EL (cell line): ENCODE measurements at places on chromosomes 7 and 10.

GRCh38 chr7:75663302-75663907, 75.3 kb downstream of the HIP1 start:
- DNase-seq = no peak

DNA sequence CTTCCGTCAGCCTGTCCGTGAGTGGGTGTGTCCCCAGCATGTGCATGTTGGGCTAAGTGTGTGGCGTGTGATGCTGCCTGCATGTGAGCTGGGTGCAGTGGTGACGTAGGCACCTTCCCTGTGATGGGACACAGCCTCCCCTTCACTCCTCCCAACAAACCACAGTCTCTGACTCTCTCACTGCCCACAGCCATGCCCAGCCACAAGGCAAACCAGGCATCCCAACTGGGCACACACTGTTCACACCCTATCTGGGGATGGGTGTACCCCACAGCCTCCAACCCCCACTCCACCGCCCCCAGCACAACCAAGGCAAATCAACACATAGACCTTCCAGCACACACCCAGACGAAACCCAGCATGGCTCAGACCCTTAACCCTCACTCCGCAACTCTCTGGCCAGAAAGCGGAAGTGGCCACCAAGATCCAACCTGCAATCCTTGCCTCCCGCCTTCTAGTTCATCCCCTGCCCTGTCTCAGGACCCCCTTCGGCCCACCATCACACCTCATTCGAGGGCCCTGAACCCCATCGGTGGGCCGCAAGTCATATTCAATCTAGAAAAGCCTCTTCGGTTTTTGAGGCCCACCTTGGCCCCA, 10.4 kb downstream of the PSD start:
- no peak for DNase-seq

- peak; percentile 78 for DNase-seq
These were observed 70.8 kb downstream of the FRMD4A start for GRCh38 chr10:14259696-14260566.

GRCh38 chr7:107394831-107395230, 75.0 kb upstream of the GPR22 start:
- peak; percentile 48 for DNase-seq

DNA sequence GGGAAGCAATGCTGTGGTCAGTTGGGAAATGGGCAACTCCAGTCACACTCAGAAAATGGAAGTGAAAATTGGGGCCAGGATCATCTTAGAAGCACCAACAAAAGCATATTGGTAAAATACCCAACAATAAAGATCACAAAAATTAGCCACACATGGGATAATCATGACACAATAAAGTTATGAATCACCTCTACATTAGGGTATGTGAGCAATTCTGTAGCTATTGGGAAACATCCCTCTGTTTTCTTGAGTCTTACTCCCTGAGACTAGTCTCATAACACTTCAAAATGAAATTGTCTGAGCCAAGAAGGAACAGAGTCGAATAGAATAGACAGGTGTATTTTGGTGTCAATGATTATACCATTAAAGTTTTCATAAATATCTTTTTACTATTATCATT, 178.3 kb downstream of the DYNC1I1 start:
- no peak for DNase-seq

DNA sequence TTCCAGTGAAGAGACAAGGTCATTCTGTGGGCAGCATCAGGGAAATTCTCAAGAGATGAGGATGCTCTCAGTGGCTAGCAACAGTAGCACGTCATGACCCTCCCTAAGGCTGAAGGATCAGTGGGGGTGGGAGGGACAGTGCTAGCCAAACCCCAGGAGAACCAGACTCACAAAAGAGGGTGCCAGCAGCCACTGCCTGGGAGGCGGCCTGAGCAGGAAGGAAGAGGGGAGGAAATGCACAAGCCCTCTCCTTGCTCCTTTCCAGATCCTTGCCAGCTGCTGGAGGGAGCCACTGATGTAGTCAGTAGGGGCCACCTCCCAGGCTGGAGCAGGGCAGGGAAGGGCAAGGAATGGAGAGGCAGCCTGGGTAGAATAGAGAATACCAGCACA, 302.7 kb downstream of the RPS24 start:
- peak; percentile 97 for DNase-seq

DNA sequence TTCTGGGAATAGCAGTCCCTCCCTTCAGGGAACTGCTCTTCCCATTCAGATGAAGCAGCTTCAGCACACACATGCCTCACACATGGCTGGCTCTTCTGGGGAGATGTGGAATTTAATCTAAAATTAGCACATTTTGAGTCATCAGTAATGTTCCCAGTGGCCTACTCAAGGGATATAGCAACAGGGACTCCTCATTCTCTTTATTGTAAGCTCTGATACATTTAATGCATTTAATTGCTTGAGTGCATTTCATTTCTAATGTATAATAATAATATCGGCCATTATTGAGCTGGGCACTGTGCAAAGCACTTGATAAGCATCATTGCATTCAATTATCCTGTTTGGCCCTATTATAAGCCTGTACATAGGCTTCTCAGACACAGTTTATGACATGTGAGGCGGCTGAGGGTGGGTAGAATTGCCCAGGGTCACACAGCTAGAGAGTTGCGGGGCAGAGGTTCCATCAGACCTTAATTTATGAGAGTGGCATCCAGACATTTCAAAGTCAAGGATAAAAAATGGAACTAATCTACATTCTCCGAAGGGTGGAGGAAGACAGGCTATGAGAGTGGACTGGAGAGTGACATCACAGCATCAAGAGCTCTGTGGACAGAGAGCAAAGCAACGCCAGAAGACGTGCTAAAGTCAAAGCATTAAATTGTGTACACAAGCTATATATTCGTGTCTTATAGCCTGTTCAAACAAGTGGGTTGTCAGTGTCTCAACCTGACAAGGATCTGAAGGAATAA, 76.8 kb downstream of the LANCL2 start:
- DNase-seq = peak; percentile 83

- no peak for DNase-seq
These were observed 55.9 kb upstream of the NFE2L3 start for GRCh38 chr7:26096136-26096535.

- no peak for DNase-seq
These were observed 11.3 kb downstream of the CHCHD3 start for GRCh38 chr7:133070562-133070961.

GRCh38 chr7:55185941-55186609, 167.3 kb downstream of the EGFR start:
- peak; percentile 100 for DNase-seq

GRCh38 chr10:12896251-12896650, 105.3 kb downstream of the CCDC3 start:
- no peak for DNase-seq

DNA sequence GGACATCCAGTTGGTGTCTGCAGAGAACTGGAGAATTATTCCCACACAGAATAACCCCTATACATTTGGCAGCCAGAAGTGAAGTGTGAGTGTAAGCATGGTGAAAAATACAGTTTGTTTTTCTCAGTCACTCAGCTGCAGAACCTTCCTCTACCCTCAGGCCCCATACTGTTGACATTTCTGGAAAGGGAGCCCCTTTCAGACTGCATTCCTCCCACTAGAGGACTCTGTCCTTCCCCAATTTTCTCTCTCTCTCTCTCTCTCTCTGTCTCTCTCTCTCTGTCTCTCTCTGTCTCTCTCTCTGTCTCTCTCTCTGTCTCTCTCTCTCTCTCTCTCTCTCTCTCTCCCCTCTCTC, 86.8 kb upstream of the STEAP1B start:
- DNase-seq = peak; percentile 78

GRCh38 chr10:12929381-12929780, 72.1 kb downstream of the CCDC3 start:
- DNase-seq = no peak

DNA sequence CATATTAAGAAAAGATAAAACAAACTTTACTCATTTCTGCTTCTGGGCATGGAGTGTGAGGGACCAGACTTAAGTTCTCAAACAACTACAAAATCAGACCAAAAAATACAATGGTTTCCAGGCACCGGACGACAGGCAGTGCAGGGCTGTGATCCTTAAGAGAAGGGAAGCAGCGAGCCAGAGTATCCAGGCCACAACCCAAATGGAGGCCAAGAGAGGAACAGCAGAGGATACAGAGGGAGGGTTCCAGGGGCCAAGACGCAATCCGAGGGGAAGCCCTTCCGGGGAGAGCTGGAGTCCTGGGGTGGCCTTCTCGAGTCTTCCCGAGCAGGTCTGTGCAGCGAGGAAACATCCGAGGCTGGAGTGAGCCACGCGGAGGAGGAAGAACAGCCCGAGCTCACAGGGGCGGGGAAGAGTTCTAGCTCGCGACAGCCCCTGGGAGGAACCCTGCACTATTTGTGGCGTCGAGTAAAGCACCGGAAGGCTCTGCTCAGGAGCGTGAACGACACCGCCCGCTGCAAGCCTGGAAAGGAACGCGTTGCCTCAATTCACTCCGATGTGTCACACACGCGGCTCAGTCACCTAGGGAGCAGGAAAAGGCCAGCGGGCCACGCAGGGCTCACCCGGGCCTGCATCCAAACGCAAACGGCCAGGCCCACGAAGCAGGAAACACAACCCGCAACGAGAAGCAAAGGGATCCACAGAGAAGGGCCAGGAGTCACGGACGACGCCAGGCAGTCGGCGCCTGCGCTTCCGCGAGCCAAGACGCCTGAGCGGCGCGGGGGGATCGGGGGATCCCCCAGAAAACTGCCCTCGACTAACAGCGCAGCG, 933 bp upstream of the RNF32 start:
- DNase-seq = peak; percentile 15

GRCh38 chr10:23094786-23095403, 484 bp upstream of the MSRB2 start:
- DNase-seq = no peak

DNA sequence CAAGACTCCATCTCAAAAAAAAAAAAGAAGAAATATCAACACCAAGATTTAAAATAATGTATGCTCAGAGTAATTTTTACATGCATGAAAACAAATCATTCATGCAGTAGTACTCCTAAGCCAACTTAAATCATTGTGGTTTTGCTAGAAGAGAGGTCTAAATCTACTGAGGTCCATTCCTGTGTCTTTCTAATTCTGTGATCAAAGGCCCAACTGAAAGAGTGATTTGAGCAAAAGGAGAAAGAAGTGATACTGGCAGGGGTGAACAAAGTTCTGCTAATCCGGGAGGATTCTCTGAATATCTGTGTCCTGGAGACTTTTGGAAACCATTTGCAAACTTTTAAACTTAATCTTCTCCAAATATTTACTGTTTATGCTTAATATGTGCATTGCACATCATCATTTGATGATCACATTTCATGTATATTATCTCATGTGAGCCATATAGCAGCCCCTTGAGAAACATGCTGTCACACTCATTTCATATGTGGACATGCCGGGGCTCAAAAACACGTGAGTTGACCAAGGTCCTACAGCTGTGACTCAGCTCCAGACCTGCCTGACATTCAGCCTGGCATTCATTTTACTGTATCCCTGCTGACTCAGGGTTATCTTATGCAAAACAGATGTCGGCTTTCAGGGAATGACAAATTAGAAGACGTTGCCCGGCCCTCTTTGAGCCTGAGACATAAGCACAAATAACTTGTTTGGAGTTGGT, 76.4 kb downstream of the FAM107B start:
- peak; percentile 87 for DNase-seq

- DNase-seq = no peak
These were observed 519.8 kb downstream of the XPNPEP1 start for GRCh38 chr10:109403551-109403950.

DNA sequence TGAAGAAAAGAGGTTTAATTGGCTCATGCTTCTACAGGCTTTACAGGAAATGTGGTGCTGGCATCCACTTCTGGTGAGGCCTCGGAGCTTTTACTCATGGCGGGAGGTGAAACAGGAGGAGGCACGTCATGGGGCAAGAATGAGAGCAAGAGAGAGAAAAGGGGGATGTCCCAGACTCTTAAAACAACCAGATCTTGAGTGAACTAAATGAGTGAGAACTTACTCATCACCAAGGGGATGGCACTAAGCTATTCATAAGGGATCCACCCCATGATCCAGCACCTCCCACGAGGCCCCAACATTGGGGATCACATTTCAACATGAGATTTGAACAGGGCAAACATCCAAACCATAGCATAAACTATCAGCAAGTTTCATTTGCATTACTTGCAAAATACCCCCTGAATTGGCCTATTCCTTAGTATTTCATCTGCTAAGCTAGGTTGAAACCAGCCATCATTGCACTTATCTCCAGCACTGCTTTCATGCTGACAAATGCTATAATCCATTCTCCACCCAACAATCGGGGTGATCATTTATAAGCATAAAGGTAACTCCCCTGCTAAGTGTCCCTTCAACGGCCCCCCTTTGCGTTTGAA, 179.0 kb downstream of the NOC3L start:
- DNase-seq = peak; percentile 98

DNA sequence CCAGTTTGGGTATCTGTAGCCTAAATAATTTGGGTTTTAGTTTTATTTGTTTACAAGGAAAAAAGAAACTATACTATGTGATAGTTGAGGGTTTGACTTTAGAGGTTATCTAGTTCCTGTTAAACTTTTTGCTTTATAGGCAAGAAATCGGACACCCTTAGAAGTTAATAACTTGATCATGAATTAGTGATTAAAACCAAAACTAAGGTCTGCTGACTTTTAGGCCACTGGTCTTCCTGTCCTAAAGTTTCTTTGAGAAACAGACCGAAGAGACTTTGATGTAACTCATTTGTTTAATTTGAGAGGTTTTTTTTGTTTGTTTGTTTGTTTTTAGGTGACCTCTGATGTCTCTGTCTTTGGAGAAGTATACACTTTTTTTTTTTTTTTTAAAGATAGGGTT, 59.7 kb downstream of the PHTF2 start:
- no peak for DNase-seq

- DNase-seq = no peak
These were observed 2.7 kb upstream of the ARL4A start for GRCh38 chr7:12684733-12685132.

GRCh38 chr10:72218726-72219125, 2.6 kb upstream of the ASCC1 start:
- no peak for DNase-seq

GRCh38 chr7:30710669-30711068, 28.4 kb upstream of the CRHR2 start:
- no peak for DNase-seq
